ENCODE measurements at places on chromosomes 2 and 18.

GRCh38 chr2:32715391-32715841 lies 87.6 kb downstream of the TTC27 start:
- DNase-seq, result no peak

GRCh38 chr2:178114462-178114861 lies 2.2 kb downstream of the RBM45 start:
- no peak for DNase-seq

GRCh38 chr2:54289917-54290316 lies 33.9 kb upstream of the TSPYL6 start:
- no peak for DNase-seq

- DNase-seq, result no peak
These were observed 25.6 kb upstream of the DNMT3A start for GRCh38 chr2:25367296-25367695.

DNA sequence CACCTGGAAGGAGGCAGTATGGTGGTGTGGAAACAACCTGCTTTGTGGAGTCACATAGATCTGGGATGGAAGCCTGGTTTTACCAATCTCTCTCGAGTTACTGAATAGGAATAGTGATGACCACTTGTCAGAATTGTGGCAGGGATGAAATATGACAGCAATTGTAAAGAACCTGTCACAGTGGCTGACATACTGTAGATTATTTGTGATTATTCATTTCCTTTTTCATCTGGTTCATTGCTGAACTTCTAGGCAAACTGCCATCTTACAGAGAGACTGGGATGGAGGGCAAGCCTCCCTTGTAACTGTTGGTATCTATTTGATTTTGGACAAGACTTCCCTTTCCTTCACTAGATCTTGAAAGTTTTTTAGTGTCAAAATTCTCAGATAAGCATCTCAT lies 42.0 kb downstream of the FMNL2 start:
- no peak for DNase-seq

DNA sequence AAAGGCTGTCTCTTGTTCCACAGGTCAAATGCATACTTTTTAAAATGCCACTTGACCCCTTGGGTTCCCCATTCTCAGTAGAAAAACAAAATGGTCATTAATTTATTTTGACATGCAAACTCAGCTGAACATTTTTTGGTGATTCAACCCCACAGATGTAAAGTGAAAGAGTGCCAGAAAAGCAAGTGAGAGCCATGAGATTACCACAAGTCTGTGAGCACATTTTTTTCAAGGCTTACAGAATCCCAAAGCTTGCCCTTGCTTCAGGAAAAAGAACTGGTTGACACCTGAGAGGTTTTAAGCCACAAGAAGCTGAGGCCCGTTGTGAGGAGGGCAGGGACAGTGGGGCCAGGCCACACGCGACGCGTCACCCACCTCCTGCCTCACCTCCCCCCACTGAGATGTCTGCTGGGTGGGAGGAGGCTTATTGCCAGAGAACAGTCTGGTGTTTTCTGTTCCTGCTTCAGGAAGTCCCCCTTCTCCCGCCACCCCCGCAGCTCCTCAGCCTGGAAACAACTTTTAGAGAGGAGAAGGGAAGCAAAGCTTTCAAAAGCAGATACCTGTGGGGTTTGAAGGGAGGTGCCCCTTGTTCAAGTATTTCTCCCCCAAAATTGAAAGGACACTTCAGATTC lies 70.4 kb upstream of the CYP1B1 start:
- no peak for DNase-seq

DNA sequence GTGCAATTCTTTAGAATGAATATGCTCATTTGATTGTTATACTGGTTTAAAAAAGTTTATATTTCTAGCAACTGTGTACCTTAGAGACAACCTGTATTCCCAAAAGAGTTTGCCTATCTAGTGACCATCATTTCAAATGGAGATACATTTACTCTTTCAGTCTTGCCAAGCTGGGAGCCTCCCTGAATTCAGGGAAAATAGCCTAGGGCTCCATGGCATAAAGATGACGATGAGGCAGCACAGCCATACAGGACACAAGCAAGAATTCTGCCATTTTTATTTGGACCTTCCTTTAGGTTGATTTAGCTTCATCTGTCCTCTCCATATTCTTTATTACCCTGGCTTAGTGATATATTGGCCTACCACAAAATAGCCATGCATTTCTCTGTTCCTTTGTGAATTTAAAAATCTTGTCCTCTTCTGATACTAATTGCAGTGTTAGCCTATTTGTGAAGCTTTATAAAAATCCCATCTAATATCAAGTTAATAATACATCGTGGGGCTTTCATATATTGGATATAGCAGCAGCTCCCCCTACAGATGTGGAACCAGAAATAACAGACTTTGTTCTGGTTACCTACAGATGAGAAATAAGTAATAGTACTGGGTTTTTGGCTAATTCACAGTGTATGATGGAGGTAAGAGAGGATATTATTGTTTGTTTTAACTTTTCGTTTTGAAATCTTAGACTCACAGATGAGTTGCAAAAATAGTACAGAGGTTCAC lies 1661.9 kb upstream of the PIK3C3 start:
- no peak for DNase-seq

DNA sequence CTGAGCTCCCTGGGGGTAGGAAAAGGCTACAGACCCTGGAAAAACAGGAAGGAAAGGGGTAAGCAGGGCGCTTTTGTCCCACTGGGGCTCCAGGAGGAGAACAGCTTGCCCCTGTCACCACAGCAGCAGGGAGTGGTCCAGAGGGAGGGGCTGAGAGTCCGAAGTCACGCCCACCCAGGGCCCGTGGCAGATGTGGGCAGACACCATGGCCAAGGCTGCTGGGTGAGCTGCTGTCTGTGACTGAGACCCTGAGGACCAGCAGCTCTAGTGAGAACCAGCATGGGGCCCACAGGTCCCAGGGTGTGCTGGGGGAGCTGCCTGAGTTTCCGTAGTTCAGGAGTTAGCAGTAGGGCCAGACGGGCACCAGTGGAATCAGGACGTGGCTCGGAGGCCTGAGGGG lies 162.0 kb downstream of the SPP2 start:
- DNase-seq, result no peak

DNA sequence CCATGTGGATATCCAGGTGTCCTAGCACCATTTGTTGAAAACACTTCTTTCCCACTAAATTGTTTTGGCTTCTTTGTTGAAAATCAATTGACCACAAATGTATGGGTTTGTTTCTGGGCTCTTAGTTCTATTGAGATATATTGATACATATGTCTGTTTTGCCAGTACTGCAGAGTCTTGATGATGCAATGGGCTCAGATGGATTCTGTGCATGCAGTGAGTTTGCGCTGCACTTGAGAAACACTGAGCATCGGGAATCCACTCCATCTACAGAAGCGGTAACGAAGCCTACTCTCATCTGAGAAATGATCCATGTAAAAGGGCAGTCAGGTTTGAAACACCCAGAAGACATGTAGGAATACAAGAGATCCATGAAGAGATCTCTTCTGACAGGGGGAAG lies 21.9 kb upstream of the DNAJC10 start:
- DNase-seq, result no peak

DNA sequence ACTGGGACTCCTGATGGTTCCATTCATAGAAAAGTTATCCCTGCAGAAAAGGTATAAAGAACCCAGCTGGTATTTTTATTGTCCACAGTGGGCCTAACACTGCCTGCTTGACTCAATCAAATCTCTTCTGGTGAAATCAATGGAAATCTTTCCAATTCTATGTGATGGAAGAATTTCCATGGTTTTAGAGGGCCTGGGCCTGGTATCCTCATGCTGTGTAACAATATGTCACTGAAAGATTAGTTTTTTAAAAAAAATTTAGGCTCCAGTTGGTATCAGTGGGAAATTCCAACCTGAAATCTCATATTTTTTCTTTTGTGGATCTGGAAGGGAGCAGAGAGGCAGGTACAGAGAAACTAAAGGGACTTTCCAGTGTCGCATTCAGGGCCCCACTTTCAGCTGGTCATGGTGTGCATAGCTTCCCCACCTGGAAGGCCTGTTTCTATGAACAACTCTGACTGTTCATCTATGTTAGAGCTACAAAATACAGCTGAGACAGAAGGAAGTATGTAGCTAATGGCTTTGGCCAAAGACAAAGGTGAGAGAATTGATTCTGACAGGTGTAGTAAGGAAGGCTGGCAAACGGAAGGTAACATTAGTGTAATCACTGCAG lies 20.9 kb downstream of the NEB start:
- DNase-seq, result no peak

DNA sequence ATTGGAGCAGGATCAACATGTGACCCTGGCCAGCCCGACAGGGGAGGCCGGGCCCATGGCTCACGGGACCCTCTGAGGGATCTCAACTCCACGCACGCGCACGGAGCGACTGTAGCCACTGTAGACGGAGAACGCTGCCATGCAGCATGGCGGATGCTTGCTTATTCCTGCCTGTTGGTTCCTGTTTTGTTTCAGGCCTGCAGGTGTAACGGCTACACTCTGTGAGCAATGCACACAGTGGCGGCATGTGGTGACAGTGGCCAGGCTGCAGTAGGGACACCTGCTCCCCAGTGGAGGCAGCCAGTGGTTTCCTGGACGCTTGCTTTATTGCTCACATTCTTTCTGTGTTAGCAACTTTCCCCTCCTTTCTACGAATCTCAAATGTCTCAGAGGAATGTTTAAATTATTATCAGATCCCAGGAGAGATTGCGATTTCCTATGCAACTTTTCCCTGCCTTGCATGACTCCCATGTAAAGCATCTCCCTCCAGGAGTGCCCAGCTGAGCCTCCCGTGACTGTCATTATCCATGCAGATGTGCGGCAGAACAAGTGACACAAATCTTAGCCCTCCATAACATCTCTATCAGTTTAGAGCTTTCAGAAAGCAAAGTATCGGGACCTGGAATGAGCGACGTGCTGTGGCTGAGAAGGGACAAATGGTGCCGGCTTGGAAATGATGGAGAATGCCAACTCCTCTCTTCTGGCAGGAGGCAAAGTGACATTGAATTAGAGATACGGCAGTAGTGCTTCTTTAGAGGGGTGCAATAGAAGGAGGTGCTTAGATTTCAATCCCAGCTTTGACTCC lies 209.7 kb downstream of the ASB1 start:
- no peak for DNase-seq

- DNase-seq, result peak; percentile 3
These were observed 241.2 kb upstream of the TANK start for GRCh38 chr2:160918906-160919503.

- no peak for DNase-seq
These were observed 20.0 kb downstream of the PPM1B start for GRCh38 chr2:44188696-44189095.

DNA sequence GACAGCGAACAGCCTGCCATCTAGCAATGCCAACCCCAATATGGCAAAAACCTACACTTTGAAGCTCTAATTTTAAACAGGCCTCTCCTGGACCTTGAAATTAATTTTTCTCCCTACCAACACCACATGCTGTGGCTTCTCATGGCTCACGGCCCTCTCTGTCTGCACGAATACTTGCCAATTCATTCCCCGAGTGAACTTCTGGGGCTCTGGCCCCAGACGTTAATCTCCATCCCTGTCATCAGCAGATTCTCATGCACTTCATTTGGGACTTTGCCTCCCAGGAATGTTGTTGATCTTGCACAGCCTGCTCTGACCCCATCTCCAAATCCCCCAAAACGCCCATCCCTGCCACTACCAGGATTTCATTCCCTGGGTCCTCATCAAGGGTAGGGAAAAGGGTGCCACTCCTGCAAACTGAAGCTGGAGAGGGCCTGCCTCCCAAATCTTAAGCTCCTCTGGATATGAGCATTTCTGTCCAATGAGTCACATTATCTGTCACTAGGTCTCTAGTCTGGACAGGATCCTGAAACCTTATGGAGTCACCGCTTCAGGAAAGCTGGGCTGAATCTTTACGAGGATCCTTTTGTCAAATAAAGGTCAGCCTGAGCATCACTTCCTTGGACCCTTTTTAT lies 10.4 kb downstream of the FIGLA start:
- no peak for DNase-seq

DNA sequence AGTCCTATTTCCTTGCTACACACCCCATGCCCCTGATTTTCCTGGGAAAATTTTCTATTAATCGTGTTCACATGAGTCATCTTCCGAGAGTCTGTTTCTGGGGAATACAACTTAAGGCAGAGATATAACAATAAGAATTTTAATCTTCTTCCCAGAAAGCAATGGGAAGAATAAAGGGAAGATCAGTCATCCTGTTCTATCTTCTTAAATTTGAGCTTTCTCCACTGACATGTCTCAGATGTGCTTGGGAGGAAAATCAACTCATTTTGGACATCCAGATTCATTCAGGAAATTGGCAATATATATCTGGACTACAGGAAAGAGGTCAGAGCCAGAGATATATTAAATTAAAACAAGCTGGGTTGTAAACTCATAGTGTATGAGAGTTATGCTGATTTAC lies 62.3 kb upstream of the SPAG16 start:
- no peak for DNase-seq

- no peak for DNase-seq
These were observed 90.7 kb upstream of the TFCP2L1 start for GRCh38 chr2:121375621-121376159.

- DNase-seq, result no peak
These were observed 983 bp downstream of the MTX2 start for GRCh38 chr2:176270100-176270750.

DNA sequence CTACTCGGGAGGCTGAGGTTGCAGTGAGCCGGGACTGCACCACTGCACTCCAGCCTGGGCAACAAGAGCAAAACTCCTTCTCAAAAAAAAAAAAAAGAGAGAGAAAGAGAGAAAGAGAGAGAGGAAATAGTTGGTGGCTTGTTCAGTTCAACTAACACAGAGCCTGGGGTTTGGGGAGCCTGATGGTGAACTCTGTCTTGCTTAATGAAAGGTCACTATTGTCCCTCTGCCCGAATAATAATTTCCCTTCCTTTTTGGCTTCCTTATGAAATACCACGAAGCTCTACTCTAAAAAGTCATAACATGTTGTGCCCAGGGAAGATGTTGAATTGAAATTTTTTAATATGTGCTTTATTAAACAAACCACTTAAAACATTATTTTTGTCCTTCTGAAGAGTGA lies 17.3 kb downstream of the BCL2 start:
- no peak for DNase-seq

DNA sequence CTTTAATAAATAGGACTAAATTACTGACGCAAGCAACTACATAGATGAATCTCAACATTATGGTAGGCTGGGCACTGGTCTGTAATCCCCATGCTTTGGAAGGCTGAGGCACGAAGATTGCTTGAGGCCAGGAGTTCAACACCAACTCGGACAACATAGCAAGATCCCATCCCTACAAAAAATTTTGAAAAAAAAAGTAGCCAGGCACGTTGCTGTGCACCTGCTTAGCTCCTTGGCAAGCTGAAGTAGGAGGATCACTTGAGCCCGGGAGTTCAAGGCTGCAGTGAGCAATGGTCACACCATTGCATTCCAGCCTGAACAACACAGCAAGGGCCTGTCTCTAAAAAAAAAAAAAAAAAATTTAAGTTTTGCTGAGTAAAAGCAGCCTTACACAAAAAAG lies 43.4 kb upstream of the VIT start:
- no peak for DNase-seq

- DNase-seq, result no peak
These were observed 20.5 kb downstream of the GAREM1 start for GRCh38 chr18:32450026-32450691.

GRCh38 chr2:53740170-53740569 lies 27.4 kb upstream of the CHAC2 start:
- DNase-seq, result no peak

DNA sequence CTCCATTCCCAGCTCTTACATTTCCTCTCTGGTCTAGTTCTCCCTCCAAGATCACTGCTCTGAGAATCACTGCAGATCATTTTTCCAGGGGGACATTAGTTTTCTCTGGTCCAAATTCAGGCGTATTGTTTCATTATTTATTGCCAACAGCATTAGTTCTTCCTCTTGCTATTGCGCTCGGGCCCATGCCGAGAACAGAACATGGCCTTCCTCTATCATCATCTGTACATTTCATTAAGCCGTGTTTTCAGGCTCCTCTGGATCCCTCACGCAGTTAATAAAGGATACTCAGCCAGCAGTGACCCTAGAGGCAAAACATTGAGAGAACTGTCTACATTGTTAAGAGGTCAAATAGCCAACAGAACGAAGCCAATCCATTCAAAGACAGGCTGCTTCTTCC lies 63.9 kb downstream of the CCBE1 start:
- no peak for DNase-seq
